Esophagus squamous epithelium (tissue), 5 donors: ENCODE measurements at places on chromosomes 7 and 10.

GRCh38 chr10:121134711-121135110 is 283.5 kb downstream of the WDR11 start:
- no peak for DNase-seq

GRCh38 chr10:103802081-103802480 is 53.3 kb downstream of the SH3PXD2A start:
- no peak for DNase-seq

DNA sequence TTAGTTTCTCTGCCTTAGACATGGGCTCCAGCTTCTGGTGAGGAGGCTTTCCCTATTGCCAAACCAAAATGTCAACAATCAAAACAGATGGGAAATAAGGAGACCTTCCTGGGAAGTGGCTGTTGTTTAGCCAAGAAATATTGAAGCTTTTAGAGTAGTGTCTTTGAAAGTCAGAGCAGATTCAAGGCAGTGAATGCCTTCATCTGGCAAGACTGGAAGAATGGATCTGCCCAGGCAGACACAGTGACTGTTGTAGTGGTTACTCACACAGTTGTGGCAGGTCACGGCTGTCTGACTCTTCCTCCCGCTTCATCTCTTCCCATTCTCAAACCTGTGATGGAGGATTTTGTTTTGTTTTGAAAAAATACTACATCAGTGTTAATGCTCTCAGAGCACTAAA is 154.1 kb upstream of the ADO start:
- DNase-seq = no peak

DNA sequence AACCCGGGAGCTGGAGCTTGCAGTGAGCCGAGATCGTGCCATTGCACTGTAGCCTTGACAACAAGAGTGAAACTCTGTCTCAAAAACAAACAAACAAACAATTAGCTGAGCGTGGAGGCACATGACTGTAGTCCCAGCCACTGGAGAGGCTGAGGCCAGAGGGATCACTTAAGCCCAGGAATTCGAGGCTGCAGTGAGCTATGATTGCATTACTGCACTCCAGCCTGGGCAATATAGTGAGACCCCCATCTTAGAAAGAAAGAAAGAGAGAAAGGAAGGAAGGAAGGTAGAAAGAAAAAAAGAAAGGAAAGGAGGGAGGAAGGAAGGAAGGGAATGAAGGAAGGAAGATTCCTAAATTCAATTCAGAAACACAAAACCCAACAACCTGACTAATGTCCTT is 141.3 kb upstream of the TNRC18 start:
- DNase-seq = no peak

GRCh38 chr7:92904244-92905131 is 68.1 kb upstream of the CDK6 start:
- no peak for DNase-seq

GRCh38 chr7:155144371-155144770 is 74.2 kb downstream of the HTR5A start:
- no peak for DNase-seq

GRCh38 chr10:129120441-129120840 is 346.6 kb upstream of the MGMT start:
- no peak for DNase-seq

DNA sequence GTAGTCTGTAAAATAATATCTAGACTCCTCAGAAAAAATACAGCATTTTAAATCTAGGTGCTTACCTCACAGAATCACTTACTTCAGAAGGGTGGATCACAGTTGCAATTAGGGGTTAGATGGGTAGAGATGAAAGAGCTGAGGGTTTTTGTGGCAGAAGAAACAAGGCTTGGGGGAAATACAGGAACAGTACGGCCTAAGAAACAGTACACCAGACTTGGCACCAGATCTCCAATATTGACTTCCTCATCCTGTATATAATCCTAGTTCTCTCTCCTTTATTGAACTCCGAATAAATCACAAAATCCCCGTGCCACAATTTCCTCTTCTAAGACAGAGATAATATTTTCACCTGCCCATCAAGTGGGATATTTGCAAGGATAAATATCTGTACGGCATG is 14.3 kb downstream of the CEP41 start:
- DNase-seq = no peak
